Panc1 (cell line): ENCODE measurements at places on chromosomes 4 and X. TPM values are rescaled to one million over a fixed set of nuclear protein-coding genes. Genes with fewer than 3 reads are reported as not detected.

ADH7 gene
- not detected for total RNA-seq

RASGEF1B gene
- not detected for total RNA-seq

NMU gene
- 0.54 TPM for total RNA-seq

GLRB gene
- 1.8 TPM for total RNA-seq

TCEAL7 gene
- not detected for total RNA-seq

RXFP1 gene
- not detected for total RNA-seq

PLAC1 gene
- 0.51 TPM for total RNA-seq

ETNPPL gene
- total RNA-seq, result not detected

UCP1 gene
- total RNA-seq, result not detected

NLGN4X gene
- not detected for total RNA-seq

LDOC1 gene
- total RNA-seq, result not detected

DNA sequence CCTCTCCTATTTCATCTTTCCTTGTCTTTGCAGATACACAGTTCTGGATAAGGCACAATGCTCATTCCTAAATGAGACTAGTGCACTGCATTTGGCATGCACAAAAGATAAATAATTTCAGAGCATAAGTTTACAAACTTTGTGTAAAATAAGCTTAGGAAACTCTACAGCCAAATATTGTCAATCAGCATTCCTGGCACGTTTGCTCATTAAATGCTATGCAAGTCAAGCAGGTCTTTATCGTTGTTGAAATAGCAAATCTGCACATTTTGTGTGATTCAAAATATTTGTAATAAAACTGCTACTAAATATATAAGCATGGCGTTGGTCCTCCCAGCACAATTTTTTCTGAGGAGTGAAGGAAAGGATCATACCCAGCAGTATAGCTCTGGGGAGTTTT is 322.1 kb upstream of the NOCT start:
- no peak for DNase-seq

- DNase-seq, result no peak
These were observed 405.2 kb downstream of the PPARGC1A start for GRCh38 chr4:23484689-23485088.

DNA sequence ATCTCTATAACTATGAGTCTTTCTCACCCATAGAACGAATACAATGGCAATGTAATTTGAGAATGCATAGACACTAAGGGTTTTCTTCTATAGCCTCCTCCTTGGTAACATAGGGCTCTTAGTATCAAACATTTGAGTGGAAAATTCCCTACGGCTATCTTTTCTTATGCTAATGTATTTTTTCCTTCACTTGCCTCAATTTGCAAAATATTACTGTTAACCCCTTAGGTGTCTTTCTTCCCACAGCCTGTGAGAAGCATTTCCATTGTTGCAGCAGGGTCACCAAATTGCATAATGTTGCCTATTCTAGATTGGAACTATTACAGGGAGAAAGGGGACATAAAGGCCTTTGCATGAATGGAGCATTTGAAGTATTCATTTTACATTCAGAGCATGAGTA is 140.5 kb upstream of the RAPGEF2 start:
- DNase-seq, result no peak

GRCh38 chr4:110730318-110730717 is 107.4 kb upstream of the PITX2 start:
- no peak for DNase-seq

DNA sequence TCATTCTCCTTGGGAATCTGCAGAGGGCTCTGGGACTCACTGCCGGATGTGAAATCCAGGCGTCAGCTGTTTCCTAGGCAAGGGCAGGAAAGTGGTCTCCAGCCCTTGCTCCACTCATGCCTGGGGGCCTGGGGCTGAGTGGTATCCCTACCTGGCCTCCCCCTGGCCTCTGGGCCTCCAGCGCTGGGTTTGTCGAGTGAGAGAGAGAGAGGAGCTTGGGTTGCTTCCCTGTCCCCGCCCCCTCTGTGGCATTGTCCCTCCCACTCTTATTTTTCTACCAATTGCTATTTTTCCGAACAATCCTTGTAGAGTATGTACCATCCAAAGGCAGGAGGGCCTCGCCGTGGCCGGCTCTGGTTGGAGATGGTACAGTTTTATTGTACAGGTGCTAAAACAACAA is 53.1 kb downstream of the ELF4 start:
- no peak for DNase-seq

- no peak for DNase-seq
These were observed 157.0 kb upstream of the SMIM31 start for GRCh38 chr4:164596927-164597326.

DNA sequence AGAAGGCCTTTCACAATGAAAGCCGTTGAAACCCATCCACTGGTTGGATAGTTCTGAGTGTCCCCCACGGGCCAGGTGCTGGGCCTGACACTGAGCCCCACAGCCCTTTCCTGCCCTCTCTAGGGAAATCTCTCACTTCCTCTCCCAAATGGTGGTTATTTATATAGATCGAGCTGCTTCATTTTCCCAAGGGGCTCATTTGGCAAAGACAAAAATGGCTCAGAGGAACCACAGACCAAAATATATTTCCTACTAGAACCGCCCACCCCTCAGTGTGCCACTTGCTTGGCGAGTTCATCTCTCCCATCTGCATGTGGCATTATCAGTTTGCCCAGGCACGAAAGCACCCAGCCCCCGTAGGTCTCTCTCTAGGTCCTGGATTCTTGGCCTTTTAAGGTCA is 53.3 kb upstream of the STIM2 start:
- DNase-seq, result no peak

DNA sequence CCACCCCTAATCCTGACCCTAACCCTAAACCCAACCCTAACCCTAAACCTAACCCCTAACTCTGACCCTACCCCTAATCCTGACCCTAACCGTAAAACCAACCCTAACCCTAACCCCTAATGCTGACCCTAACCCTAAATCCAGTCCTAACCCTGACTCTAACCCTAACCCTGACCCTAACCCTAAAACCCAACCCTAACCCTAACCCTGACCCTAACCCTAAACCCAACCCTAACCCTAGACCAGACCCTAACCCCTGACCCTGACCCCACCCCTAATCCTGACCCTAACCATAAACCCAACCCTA is 708 bp upstream of the PCGF3 start:
- no peak for DNase-seq

DNA sequence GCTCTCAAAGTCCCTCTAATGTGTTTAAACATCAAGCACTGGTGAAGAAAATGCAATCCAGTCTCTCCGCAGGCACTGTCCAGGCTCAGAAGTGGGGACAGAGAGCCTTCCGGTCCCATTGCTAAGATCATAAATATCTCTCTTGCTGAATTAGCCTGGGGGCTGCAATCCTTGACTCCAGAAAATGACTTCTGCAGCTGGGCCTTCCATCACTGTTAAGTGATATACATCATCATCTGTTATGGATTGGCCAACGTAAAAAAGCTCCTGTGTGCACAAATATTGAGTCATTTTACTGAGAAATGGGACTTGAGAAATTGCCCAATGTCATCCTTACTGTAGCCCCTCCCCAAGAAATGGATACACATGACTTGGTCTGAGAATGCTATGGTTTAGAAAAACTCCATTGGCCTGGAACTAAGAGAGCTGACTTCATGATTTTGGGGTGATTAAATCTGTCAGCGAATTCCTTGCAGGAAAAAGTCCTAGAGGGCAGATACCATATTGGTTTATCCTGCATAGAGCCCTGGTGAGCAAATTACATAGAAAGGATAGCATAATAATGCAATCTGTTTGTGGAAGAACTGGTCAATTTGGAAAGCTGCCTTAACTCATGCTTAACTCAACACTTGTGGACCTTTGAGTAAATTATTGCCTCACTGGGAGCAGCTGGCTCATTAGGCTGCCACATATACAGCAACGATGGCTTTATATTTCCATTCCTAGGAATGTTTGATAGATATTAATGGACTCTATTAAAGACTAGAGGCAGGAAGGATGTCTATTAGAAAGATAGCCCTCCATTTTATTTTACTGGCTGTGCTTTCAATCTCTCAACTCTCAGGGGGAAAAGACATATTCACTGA is 346.1 kb downstream of the GBA3 start:
- no peak for DNase-seq

GRCh38 chr4:139144161-139144859 is 32.7 kb downstream of the ELF2 start:
- no peak for DNase-seq

DNA sequence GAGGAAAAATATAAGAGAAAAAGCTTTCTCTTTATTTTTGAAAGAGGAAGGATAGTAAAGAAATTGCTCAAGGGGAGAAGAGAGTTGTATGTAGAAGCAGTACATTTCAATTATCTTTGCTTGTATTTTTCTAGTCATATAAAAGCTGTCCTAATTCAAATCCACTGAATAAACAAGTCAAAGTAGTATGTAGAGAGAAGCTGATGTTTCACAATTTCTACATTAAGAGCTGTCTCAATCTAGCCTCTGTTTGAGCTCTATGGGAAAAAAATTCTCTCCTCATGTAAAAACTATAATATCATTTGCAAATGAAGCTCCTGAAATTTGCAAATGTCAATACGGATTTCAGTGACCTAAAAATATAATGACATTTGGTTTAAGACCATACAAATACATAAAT is 52.6 kb downstream of the CHM start:
- no peak for DNase-seq

GRCh38 chr4:166662266-166662843 is 571.9 kb downstream of the SPOCK3 start:
- DNase-seq, result no peak

DNA sequence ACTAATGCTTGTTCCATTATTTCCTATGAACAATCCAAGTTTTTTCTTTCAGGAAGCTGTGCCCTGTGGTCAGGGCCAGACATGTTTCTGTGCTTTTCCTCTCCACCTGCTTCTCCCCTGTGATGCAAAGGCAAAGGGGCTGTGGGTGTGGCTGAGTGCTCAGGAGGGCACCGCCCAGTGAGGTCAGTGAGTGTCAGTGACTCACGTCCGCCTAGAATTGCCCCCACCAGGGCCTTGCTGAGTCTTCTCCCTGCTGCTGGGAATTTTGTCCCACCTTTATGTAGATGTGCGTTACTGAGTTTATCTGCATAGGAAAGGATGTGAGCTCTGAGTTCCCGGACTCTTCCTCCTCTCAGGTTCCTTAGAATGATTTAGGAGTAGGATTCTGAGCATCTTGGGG is 283.2 kb downstream of the DCHS2 start:
- no peak for DNase-seq

DNA sequence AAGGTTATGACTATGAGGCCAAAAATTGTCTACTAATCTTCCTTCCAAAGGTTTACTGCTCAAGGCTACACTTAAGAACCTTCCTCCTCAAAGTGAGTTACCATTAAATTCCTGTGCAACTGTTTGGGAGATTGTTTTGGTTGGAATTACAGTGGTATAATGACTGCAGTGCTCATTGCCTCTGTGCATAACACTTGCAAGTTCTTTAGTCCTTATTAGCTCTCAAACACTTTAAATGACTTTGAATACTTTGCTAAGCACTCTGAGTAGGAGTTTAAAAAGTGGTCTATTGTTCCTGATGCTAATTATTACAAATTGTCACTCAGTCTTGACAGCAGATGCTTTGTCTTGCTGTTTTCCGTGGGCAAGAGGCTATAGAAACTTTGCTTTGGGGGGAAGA is 422.8 kb upstream of the PABPC4L start:
- no peak for DNase-seq

DNA sequence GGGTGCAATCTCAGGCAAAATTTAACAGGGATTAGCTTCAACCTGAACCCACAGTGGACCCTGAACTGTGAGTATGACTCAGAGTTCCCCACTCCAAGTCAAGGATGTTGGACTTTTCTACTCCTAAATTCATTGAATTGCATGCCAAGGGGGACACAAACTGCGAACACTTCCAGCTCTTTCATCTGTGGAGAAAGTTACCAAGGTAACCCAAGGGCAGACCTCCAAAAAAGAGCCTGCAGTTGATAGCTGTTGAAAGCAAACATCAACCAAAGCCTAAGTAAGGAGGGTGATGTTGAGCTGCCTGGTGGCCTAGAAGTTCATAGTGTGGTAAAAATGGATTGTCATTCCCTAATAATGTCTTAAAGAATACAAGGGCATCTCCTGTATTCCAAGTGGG is 1242.9 kb downstream of the C4orf33 start:
- DNase-seq, result no peak

DNA sequence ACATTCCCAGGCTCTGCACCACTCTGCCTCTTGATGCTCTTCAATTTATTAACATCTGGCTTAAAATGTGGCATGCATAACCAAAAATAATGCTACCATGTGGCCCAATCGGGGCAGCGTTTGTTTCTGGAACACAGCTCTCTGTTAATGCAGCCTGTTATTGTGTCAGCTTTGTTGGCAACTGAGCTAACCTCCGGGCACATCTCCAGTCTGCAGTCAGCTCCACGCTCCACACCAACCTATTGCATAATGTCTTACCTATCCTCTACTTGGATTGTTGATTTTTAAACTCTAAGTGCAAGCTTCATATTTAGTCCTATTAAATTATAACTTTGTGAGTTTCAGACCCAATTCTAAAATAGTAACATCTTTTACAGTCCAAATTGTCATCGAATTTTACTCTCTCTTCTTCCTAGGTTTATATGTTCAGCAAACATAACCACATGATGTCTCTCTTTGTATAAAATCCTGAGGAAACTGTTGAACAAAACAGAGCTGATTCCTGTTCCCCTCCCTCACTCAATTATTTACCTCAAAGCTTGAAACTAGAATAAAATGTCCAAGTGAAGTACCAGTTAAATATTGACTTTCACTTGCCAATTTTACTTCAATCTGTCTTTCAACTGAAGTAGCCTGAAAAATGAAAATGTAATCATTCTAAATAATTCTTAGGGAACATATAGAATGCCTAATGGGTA is 92.2 kb upstream of the RAPGEF2 start:
- no peak for DNase-seq

- DNase-seq, result no peak
These were observed 41.1 kb upstream of the FAM9C start for GRCh38 chrX:13085526-13085925.

GRCh38 chr4:168854350-168854921 is 155.6 kb downstream of the CBR4 start:
- DNase-seq, result no peak

DNA sequence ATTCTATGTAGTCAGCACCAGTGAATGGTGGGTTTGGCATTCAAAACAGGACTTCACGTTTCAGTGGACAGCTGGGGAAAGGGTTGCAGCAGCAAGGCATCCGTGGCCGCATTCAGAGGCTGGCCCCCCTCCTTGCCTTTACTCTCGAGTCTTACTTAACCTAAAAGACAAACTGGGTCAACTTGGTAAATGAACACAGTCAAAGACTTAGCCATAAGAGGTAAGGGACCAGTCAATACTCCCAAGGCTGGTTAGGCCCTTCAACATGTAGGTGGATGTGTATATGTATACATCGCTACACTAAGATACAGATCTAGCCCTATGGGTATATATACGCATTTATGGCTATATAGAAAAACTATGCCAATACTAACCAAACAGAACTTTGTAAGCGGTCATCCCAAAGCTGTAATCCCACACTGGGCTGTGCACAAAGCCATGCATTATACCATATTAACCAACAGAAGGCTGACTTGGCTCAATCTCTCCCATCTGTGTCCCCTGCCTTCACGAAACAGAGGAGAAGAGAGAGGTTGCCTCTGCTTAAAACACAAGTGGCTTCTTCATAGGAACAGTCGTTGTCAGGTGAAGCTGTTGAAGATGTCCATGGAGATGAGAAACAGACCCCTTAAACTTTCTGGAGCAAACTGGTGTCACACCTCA is 61.9 kb downstream of the TSC22D3 start:
- DNase-seq, result no peak

GRCh38 chrX:38277136-38277535 is 50.2 kb downstream of the RPGR start:
- no peak for DNase-seq
